GM19239 (cell line): ENCODE measurements at places on chromosomes 7 and 10.

DNA sequence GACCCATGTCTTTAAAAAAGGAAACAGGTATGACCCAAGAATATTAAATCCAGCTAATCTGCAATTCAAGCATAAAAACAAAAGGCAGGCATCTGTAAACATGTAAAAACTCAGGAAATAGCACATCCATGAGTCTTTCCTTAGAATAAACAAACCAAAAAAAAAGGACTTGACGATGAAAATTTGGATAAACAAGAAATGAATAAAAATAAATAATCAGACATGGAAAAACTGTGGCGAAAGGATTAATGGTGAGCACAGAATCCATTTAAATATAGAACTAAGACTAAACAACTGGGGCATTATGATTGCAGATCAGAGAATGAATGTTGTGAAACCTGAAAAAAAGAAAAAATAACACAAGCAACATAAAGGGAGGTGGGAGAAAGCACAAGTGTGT is 170.1 kb downstream of the DOCK4 start:
- no peak for DNase-seq

- no peak for DNase-seq
These were observed 29.9 kb upstream of the DLD start for GRCh38 chr7:107860981-107861652.

DNA sequence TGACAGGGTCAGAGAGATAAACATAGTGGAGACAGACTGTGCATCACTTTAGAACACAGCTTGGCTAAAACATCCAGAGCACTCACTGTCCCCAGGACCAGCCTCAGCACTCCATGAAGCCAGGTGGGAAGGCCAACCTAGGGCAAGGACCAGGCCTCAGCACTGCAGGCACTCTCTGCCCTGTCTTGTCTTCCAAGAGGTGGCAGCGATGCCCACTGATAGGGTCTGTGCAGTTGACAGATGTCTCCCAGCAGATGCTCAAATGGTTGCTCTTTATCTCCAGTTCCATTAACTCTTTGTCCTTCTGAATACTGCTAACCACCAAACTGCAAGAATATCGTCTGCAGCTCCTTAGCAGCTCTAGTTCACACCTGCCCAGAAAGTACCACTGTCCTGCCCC is 9.1 kb downstream of the DDX56 start:
- no peak for DNase-seq

- no peak for DNase-seq
These were observed 35.2 kb downstream of the VCL start for GRCh38 chr10:74032900-74033655.

DNA sequence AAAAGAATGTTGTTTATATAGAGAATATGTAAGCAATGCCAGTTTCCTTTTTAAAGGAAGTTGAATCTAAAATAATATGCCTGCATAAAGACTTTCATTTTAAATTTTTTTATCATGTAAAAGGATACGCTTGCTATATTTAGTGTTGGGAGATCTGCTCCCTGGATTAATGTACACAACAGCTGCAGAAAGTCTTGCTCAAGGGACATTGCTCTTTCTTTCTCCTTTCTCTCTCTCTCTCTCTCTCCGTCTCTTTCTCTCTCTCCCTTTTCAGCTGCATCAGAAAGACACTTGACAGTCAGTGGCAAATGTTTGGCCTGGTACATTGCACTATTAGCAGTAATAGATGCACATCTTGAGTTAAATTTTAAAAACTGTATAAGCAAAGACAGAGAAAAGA is 739 bp downstream of the MYPN start:
- DNase-seq = no peak

DNA sequence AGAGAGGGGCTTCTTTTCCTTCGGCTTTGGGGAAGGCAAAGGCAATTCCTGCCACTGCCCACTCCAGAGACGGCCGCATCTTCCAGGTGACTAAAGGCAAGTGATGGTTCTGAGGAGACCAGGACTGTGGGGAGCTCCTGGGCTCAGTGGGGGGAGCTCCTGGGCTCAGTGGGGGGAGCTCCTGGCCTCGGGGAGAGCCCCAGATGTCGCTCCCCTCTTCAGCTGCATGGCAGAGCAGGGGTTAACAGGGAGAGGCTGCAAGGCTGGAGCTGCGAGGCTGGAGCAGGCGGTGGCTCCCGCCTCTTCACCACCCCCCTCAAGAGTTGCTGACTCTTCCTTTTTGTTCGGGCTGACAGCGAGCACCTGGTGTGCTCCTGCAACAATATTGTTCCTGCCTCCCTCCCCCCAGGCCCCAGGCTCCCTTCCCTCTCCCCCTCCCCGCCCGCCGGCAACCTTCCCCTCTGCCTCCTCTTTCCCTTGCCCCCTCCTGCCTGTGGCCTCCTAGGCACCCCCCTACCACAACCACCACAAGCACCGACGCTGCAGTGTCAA is 56.3 kb upstream of the LBX1 start:
- no peak for DNase-seq

- no peak for DNase-seq
These were observed 32.5 kb downstream of the MAP3K8 start for GRCh38 chr10:30466445-30466844.

DNA sequence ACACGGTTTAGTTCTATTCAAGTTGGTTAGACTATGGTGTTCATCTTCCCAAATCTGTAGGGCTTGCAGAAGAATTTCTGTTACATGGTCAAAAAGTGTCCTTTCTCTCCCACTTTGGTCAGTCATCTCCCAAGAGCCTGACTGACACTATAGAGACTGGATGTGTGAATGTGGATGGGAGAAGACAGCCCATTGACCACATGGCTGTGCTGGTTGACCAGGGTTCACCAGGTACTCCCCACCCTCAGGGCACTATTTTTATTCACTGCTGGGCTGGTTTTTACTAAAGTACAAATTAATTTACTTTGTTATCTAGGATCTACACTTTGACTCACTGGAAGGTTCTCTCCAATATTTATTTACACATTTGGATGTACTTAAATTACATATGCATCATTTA is 2.3 kb downstream of the ZNF804B start:
- no peak for DNase-seq

DNA sequence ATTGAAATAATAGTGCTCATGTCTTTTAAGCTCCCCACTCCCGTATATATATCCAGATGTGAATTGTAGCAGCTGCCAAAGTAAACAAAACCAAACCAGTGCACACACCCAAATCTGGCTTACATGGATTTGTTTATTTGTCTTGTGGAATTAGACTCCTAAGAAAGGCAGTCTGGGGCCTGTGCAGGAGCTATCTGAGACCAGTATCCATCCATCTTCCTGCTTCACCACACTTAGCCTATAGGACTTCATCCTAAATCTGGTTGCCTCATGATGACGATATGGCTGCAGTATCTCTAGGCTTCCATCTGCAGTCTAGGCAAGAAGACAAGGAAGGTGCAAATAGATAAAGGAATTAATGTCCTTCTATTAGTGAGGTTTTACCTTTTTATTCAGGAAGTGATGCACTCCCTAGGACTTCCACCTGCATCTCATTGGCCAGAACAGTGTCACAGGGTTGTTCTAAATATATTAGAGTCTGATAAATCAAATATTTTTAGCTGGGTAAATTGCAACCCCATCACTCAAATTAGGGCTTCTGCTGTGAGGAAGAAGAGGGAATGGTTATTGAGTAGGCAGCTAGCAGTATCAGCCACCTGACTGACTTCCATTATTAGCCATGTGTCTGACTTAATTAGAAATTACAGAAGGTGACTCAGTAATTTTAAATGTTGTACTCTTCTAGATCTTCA is 6.0 kb downstream of the WIPF3 start:
- no peak for DNase-seq

DNA sequence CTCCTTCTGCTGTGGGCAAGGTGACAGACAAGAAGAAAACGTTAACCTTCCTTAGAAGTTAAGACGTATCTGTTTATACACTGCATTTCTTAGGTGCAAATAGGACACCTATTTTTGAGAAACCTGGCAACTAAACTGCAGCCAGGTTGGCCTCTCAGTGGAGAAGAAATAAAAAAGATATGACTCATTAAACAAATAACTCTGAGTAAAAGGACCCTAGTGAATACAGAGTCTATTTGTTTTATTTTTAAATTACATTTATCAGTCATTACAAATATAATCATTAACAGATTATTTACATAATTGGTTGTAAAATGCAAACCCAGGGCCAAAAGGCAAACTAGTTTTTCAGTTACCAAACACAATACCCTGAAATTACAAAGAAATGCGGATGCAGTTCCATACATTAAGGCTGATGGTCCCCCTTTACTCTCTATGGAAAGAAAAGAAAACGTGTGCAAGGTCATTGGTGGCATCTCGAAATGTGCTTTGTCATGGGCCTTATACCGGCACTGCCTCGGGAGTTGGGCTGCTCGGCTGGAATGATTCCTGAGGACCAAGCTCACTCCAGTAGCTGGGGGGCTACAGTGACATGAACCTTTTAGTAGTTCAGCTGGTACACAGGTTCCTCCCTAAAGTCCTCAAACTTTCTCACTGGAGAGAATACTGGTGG is 38.4 kb downstream of the ADRB1 start:
- no peak for DNase-seq
